Activated naive CD4-positive, alpha-beta T cell treated with anti-CD3 and anti-CD28 coated beads, Interleukin-2, amount 50 U/mL, for 72 hours (primary cell): ENCODE measurements at places on chromosomes 5 and 9. TPM values are rescaled to one million over a fixed set of nuclear protein-coding genes. Genes with fewer than 3 reads are reported as not detected.

DNA sequence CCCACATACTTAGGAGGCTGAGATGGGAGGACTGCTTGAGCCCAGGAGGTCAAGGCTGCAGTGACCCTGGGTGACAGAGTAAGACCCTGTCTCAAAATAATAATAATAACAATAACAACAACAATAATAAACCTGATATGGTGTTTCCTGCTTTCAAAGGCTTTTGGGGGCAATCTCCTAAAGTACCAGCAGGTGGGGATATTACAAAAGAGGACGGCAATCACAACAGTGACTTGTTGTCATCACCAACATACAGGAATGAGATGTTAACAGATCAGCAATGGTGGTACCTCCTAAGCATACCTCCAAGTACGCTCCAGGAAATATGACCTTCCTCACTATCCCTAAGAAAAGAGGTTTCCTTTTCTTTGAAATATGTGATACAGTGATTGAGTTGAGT lies 91.1 kb upstream of the RNF180 start:
- no peak for DNase-seq

GRCh38 chr5:139565411-139566305 lies 4.5 kb downstream of the UBE2D2 start:
- no peak for DNase-seq

Gene TRMT10B
- 14.3 TPM for total RNA-seq

Gene CSF2
- total RNA-seq = 8.4 TPM

Gene SLC6A18
- not detected for total RNA-seq
